ENCODE measurements at places on chromosomes 2 and 18.

DNA sequence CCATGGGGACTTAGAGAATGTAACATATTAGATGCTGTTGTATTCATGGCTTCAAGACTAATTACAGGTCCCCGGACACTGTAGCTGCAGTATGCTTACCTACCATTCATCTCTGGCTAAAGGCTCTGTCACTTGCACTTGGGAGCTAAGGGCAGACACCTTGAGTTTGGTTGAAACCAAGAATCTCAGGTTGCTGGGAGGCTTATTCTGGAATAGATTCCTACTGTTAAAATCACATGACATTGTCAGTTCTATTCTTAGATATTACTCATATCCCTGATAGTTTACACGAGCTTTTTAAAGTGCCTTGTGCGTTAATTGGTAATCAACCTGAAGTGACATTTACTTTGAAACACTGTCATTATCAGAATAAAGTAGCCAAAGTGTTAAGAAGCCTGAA lies 73.0 kb upstream of the EPB41L5 start:
- H3K27me3 ChIP-seq = no peaks in the 10 kb centered on the region
- no peak for DNase-seq
- no peak overlapping the region for H3K27ac ChIP-seq
- peaks cover 59% of the 10 kb centered on the region for H3K36me3 ChIP-seq
- peaks cover 38% of the 10 kb centered on the region for H3K4me1 ChIP-seq

DNA sequence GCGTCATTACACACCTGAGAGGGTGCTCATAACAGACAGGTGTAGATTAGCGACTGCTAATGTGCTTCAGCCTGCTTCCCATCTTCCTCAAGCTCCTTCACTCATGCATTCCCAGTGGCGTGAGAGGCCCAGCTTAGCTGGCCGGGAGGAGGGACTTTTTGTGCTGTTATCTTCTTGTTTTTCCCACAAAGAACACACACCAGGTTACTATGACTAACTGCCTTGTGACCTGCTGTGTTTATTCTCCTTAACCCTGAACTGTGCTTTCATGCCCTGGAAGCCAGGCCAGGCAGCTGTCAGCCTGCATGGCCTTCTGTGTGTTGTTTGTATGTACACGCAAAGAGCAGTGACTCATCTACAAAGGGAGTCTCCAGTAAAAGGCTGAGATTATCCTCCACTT lies 143.8 kb downstream of the PIEZO2 start:
- DNase-seq = no peak
- H3K36me3 ChIP-seq = no peaks in the 10 kb centered on the region
- no peaks in the 10 kb centered on the region for H3K4me1 ChIP-seq
- no peak overlapping the region for H3K4me3 ChIP-seq

DNA sequence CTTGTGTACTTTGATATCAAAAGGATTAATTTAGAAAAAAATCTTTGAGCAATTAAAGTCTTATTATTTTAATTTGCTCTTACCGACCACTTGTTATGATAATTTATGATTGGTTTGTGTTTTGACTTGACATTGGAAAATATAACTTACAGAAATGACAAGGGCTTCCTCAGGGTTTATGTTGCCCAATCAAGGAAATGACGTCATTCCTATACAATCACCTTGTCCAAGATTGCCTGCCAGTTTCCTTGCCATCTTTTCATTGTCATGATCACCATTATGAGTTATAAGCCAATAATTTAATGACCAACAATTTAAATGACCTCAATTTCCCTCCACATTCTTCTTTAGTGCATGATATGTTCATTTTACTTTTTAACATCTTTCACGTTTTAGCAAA lies 351.8 kb upstream of the TMEFF2 start:
- no peak overlapping the region for H3K4me3 ChIP-seq
- H3K4me1 ChIP-seq = no peaks in the 10 kb centered on the region
- H3K36me3 ChIP-seq = no peaks in the 10 kb centered on the region
- no peak overlapping the region for H3K27ac ChIP-seq

- no peaks in the 10 kb centered on the region for H3K27me3 ChIP-seq
- H3K36me3 ChIP-seq = peaks cover 7% of the 10 kb centered on the region
- no peak overlapping the region for H3K4me3 ChIP-seq
- peaks cover 34% of the 10 kb centered on the region for H3K4me1 ChIP-seq
- no peak overlapping the region for H3K27ac ChIP-seq
- no peak for DNase-seq
Measured at GRCh38 chr2:151640087-151640486, 94.2 kb downstream of the NEB start.

- H3K4me3 ChIP-seq = no peak overlapping the region
- H3K4me1 ChIP-seq = peaks cover 57% of the 10 kb centered on the region
- peaks cover 94% of the 10 kb centered on the region for H3K36me3 ChIP-seq
- DNase-seq = no peak
- peak overlapping the region; percentile 78 for H3K27ac ChIP-seq
- H3K27me3 ChIP-seq = no peaks in the 10 kb centered on the region
Measured at GRCh38 chr2:96547731-96548171, 11.2 kb downstream of the ARID5A start.

DNA sequence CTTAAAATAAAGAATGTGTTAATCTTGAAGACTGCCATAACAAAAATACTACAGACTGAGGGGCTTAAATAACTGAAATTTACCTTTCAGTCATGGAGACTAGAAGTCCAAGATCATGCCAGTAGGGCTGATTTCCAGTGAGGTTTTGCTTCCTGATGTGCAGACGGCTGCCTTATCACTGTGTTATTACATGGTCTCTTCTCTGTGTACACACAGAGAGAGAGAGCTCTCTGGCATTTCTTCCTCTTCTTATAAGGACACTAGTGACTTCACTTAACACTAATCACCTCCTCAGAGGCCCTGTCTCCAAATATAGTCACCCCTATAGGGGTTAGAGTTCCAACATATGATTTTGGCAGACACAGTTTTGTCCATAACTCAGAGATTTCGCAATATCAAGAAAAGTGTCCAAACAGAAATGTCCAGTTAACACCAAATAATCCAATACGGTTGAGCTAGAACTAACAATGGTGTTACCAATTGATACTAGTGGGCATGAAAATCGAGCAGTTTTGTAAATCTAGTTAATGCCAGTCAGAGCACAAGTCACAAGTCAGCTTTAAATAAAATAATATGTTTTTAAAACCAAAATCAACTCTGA lies 399.8 kb downstream of the ADCYAP1 start:
- H3K4me3 ChIP-seq = no peak overlapping the region
- no peaks in the 10 kb centered on the region for H3K4me1 ChIP-seq
- no peak for DNase-seq
- no peaks in the 10 kb centered on the region for H3K27me3 ChIP-seq
- H3K27ac ChIP-seq = no peak overlapping the region

DNA sequence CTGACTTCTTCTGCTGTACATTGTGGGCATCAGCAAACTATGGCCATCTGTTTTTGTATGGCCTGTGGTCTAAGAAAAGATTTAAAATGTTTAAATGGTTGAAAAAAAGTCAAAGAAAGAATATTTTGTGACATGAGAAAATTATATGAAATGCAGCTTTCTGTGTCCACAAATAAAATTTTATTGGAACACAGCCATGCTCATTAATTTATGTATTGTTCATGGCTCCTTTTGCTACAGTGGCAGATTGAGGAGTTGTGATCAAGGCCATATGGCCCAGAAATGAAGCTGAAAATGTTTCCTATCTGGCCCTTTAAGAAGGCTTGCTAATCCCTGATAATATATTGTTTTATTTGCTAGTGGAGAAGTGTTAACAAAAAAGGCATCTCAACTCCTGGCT lies 162.0 kb downstream of the SLC4A3 start:
- H3K4me3 ChIP-seq = no peak overlapping the region
- no peak overlapping the region for H3K27ac ChIP-seq
- H3K36me3 ChIP-seq = no peaks in the 10 kb centered on the region
- H3K27me3 ChIP-seq = peaks cover 6% of the 10 kb centered on the region
- DNase-seq = no peak
- no peaks in the 10 kb centered on the region for H3K4me1 ChIP-seq

DNA sequence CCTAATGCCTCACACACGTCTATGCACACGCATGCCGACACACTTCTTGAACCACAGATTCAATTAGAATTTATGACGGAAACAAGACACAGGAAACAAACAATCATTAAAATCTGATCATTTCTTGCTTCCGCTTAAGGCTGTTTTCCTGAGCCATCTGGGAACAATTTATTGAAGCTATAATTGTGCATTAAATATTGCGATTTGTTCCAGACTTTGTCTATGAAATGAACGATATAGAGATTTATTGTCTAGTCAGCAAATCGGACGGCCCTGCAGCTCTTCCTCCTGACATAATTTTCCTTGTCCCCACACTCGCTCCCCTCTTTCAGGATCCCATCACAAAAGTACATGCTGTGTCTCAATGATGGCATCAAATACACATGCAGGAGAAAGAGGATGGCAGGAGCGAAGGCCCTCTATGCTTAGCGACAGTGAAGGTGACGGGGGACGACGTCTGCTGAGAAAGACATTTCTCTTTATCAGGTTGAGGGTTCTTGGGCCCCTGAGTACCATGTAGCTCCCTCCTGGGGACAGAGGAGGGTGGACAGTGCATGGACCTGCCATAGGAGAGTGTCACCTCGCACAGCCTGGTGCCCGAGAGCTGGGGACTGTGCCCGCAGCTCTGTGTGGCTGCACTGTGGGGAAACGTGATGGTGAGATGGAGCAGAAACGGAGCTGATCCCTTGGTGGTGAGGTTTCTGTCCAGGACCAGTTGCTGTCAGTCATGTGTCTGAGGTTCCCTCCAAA lies 157.3 kb downstream of the ACKR3 start:
- DNase-seq = no peak
- peaks cover 4% of the 10 kb centered on the region for H3K27me3 ChIP-seq
- H3K4me1 ChIP-seq = no peaks in the 10 kb centered on the region
- H3K27ac ChIP-seq = no peak overlapping the region

DNA sequence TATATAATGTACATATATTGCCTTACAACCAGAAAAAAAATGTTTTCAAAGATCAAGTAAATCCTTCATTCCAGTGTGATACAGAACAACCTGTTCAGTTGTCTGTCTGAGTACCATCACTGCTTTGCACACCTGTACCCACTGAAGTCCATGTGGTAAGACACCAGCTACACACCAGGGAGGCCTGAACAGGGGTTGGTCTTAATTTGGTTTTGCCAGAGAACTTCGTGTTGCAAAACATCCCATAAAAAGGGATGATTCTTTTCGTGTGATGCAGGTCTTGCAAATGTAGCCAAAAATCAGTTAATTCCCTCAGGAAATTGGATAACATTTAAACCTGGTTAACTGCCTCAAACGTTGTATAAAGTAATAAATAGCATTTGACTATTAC lies 73.7 kb upstream of the SLC1A4 start:
- no peak for DNase-seq
- H3K27ac ChIP-seq = no peak overlapping the region
- H3K27me3 ChIP-seq = no peaks in the 10 kb centered on the region
- no peaks in the 10 kb centered on the region for H3K36me3 ChIP-seq
- H3K4me3 ChIP-seq = no peak overlapping the region

GRCh38 chr2:65536596-65536995 lies 104.2 kb upstream of the SPRED2 start:
- no peaks in the 10 kb centered on the region for H3K4me1 ChIP-seq
- no peak overlapping the region for H3K4me3 ChIP-seq
- no peak for DNase-seq
- H3K36me3 ChIP-seq = no peaks in the 10 kb centered on the region
- no peaks in the 10 kb centered on the region for H3K27me3 ChIP-seq
- no peak overlapping the region for H3K27ac ChIP-seq

DNA sequence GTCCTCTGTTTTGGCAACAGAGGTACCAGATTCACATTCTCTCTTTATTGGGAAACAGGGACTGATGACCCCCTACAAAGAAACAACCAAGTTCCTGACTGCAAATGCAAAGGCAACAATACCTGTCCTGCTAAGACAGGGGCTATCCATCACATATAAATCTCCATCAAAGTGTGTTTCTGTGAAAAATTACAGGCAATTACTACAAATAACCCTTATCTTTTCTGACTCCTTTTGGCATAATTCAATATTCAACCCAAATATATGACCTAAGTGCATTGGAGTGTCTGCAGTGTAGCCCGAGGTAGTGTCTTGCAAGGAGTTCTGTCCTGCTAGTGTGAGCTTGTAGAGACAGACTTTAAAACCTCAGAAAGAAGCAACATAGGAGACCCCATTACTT lies 35.4 kb downstream of the KCNG3 start:
- no peak overlapping the region for H3K27ac ChIP-seq
- H3K36me3 ChIP-seq = no peaks in the 10 kb centered on the region
- H3K27me3 ChIP-seq = peaks cover 2% of the 10 kb centered on the region
- no peak overlapping the region for H3K4me3 ChIP-seq
- DNase-seq = no peak

- no peaks in the 10 kb centered on the region for H3K27me3 ChIP-seq
- no peak overlapping the region for H3K4me3 ChIP-seq
- no peak overlapping the region for H3K27ac ChIP-seq
- no peaks in the 10 kb centered on the region for H3K4me1 ChIP-seq
Measured at GRCh38 chr18:27793013-27793785, 383.7 kb downstream of the CDH2 start.

- no peaks in the 10 kb centered on the region for H3K27me3 ChIP-seq
- peaks cover 62% of the 10 kb centered on the region for H3K36me3 ChIP-seq
- DNase-seq = no peak
- H3K27ac ChIP-seq = peak overlapping the region; percentile 97
- peaks cover 60% of the 10 kb centered on the region for H3K4me1 ChIP-seq
- peak overlapping the region; percentile 89 for H3K4me3 ChIP-seq
Measured at GRCh38 chr2:207532676-207533075, 2.9 kb downstream of the CREB1 start.

GRCh38 chr2:230216489-230216888 lies 3.3 kb downstream of the SP110 start:
- no peak for DNase-seq
- peak overlapping the region; percentile 94 for H3K4me3 ChIP-seq
- H3K27ac ChIP-seq = peak overlapping the region; percentile 16
- H3K4me1 ChIP-seq = peaks cover 54% of the 10 kb centered on the region
- H3K27me3 ChIP-seq = no peaks in the 10 kb centered on the region

- peak overlapping the region; percentile 94 for H3K27ac ChIP-seq
- DNase-seq = no peak
- peaks cover 11% of the 10 kb centered on the region for H3K36me3 ChIP-seq
- peak overlapping the region; percentile 71 for H3K4me3 ChIP-seq
Measured at GRCh38 chr2:9548506-9548905, 7.1 kb downstream of the ADAM17 start.

- no peaks in the 10 kb centered on the region for H3K27me3 ChIP-seq
- H3K36me3 ChIP-seq = peaks cover 15% of the 10 kb centered on the region
- no peak for DNase-seq
Measured at GRCh38 chr2:134283661-134284060, 29.8 kb downstream of the MGAT5 start.
